ENCODE measurements at places on chromosomes 11 and 22.

GRCh38 chr11:43852057-43852636 lies 28.5 kb upstream of the ALKBH3 start:
- DNase-seq: peak; percentile 71

- no peak for DNase-seq
These were observed 33.9 kb upstream of the PANX2 start for GRCh38 chr22:50136581-50137015.

GRCh38 chr11:102666331-102666957 lies 39.1 kb downstream of the MMP27 start:
- DNase-seq: peak; percentile 19

DNA sequence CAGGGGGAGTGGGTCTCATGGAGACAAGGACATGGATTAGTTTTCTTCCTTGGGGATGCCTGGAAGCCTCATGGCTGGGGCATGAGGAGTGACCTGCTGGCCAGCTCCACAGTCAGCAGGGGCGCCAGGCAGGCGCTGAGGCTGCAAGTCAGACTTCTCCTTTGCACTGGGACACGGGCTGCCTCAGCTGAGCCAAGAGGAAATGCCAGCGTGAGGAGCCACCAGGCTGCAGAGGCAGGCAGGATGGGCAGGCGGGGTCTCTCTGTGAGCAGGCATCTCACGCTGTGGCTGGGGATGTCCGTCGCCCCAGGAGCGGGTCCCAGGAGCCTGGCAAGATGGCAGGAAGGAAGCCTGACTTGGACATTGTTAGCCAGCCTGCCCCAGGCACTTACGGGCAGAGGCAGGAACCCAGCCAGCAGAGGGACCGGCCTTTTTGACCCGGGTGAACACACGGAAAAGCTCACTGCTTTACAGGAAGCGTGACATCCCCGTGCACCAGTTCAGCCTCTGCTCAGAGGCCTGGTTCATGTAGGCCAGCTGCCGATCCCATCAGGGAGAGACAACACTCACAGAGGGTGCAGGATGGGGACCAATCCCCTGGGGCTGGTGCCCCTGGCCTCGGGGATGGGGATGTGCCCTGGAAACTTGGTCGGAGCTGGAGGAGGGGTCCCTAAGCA lies 10.2 kb downstream of the GNB1L start:
- DNase-seq: no peak

DNA sequence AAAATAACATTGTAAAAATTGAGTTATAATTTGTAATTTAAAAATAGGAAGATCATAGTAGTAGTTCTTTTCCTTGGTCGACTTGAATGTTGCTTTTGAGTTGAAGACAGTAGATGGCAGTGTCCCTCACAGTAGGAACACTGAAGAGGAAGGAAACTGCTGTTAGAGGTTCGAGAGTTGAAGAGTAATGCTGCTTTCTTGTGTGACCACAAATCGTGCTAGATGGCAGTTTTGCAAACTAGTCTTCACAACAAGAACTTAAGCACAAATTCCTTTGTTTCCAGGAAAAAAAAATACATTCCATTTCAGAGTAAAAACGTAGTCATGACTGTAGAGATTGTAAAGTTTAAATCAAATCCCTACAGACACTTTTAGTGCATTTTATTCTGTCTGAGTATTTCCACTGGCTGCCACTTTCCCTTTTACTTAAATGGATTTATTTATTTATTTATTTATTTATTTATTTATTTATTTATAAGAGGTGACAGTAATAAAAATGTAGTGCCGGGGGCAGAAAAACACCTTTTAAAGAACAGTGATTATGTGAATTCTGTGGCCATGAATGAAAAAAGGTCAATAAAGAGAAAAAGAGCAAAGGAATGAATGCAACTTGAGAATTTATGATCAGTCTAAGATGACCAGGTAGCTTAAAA lies 54.6 kb downstream of the SPECC1L start:
- DNase-seq: peak; percentile 14

DNA sequence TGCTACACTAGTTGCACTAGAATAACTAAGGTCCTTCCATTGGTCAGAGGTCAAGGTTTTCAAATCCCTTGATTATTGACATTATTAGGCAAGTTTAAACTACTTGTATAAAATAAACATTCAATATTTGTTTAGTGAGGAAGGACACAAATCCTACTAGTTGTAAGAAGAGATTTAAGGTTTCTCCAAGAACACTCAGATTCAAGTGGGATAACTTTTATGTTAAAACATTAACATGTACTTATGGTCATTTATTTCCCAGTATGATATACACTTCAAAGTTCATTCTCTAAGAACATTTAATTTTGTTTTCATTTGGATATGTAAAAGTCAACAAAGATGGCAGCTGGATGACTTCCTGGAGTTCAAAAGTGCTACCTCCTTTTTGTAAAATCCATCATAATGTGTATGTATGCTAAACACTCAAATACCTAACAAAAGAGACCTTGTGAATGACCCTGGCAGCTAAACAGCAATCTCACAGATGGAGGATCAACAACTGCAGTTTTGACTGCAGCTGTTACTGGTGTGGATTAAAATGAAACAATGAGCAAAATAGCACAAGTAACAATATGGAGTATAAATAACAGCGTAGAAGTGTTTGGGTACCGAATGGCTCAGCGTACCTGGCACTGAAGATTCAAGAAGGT lies 1.5 kb downstream of the CCDC90B start:
- DNase-seq: no peak

- no peak for DNase-seq
These were observed 6.2 kb upstream of the FBLN1 start for GRCh38 chr22:45496451-45496941.

- DNase-seq: no peak
These were observed 8.5 kb downstream of the SIK3 start for GRCh38 chr11:117089685-117090084.

- peak; percentile 28 for DNase-seq
These were observed 859.3 kb downstream of the BRD1 start for GRCh38 chr22:48968201-48968959.

- no peak for DNase-seq
These were observed 69.7 kb downstream of the RPS6KA4 start for GRCh38 chr11:64428693-64429092.

DNA sequence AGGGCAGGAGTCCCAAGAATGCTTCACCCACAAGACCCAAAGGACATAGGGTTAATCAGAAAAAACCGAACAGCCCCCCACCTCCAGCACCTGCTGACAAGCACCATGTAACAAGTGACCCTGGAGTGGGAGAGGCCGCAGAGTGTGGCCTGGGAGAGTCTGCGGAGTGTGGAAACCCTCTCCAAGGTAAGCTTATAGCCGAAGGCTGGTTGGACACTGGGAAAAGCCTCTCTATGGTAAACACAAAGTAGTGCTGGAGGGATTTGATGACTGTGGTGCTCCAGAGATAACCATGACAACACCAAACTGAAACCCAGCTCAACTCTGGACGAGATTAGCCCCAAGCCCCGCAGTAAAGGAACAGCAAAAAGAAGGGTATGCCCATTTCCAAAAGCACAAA lies 19.2 kb downstream of the ASCL2 start:
- no peak for DNase-seq

GRCh38 chr11:76123248-76123647 lies 83.1 kb downstream of the WNT11 start:
- DNase-seq: no peak

DNA sequence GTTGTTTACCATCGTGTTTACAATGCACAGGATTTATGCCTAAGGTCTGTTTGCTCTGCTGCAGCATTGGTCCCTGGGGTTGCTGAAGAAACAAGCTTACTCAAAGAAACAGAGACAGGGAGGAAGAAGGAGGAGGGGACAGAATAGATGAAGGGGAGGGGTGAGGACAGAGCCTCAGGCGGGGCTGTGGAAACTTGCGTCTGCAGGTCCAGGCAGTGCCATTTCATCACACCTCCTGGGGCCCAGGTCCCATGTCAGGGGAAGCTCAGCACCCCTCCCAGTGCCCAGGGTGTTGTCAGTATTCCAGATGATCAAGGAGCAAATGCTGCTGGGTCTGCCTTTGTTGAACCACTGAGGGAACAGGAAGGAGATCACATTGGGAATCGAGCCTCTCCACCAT lies 1406.8 kb downstream of the TBC1D22A start:
- no peak for DNase-seq

Data from NCI-H1930 (cell line).